ENCODE measurements at places on chromosomes 4 and X.

- no peak for DNase-seq
Observed at GRCh38 chr4:7687796-7688195, 251.9 kb downstream of the AFAP1 start.

DNA sequence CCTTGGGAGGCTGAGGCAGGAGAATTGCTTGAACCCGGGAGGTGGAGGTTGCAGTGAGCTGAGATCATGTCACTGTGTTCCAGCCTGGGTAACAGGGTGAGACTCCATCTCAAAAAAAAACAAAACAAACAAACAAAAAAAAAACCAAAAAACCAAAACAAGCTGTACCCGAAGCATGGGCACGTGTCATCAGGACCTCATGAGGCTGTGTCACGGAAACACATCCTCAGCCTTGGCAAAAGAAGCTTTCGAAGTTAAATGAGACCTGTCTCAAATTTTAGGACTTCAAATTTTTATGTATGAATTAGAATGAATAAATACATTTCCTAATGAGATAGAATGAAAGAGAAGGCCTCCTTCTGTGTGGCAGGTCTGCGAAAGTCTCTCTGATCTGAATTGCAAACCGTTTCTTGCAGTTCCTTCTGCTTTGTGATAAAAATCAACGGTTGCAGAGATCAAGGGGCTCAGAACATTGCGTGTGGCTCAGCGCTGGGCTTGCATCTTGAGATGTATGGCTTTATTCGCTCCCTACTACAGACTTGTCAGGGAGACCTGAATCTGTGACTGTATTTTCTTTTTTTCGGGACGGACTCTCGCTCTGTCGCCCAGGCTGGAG lies 19.5 kb upstream of the CRLF2 start:
- DNase-seq, result no peak

- DNase-seq, result no peak
Observed at GRCh38 chrX:1212532-1212931, at the start of gene CRLF2. Gene CRLF2, minus strand, starts transcription at chrX:1212649. Its CDS starts 15 bp downstream, at chrX:1212634.

GRCh38 chr4:156100651-156101050 lies 147.0 kb upstream of the CTSO start:
- DNase-seq, result no peak

DNA sequence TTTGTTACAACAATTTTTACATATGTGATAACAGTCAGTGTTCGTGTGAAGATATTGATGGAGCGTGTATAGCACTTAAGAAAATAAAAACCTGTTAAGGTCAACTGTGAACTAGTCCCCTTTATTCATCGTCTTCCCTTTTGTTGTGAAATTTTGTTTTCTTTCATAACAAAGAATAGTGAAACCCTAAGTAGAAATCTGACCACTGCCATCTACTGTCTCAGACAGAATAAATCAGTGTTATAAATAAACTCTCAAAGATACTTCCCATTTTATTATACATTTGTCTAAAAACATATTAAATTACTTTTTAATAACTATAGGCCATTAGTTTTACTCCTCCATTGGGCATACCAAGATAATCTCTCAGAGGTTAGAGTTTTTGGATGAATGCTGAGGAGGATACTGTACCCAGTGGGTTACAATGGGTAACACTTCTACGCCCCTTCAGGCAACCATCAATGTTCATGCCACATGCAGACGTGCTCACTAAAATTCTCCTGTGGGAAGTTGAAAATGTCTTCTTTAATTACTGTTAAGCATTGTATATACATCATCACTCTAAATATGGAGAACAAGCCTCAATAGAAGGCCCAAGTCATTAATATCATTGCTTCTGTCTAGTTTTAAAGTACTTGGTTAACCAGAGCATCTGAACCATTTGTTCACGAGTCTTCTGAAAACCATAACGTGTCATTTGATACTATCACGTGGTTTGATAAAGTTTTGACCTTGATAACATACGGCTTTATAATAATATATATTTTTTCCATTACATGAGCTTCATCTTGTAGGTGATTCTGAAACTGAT lies 171.2 kb downstream of the TMA16 start:
- DNase-seq, result no peak

DNA sequence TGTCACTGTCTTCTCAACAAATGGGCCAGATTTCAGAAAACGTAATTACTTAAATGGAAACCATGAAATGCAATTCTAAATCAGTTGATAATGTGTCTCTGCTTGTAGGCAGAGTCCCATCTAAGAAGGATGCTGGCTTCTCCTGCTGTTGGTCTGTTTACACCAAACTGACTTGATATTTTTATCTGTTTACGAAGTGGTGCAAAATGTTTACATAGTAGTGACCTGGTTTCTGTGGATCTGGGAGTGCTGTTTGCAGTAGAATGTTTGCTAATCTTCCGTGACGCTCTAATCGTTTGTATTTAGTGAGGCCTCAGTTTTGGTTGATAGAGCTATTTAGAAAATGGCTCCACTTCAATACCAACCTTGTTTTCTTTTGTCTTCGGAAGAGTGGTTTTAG lies 213.5 kb downstream of the VEGFC start:
- no peak for DNase-seq

- no peak for DNase-seq
Observed at GRCh38 chr4:80308466-80308822, 27.1 kb upstream of the CFAP299 start.

Data from activated CD4-positive, alpha-beta T cell treated with anti-CD3 and anti-CD28 coated beads for 1 hour (primary cell).